ENCODE measurements at places on chromosomes 16 and 17. TPM values are rescaled to one million over a fixed set of nuclear protein-coding genes. Genes with fewer than 3 reads are reported as not detected.

GRCh38 chr16:13999071-13999894 is 71.8 kb upstream of the MRTFB start:
- DNase-seq: no peak

- DNase-seq: no peak
Observed at GRCh38 chr17:35559495-35560210, 966 bp downstream of the SLFN14 start.

- no peak for DNase-seq
Observed at GRCh38 chr17:75783069-75783783, 1.4 kb upstream of the UNK start.

GRCh38 chr17:63041251-63041650 is 75.2 kb downstream of the TANC2 start:
- DNase-seq: no peak

GRCh38 chr17:64565563-64565962 is 58.8 kb downstream of the CEP95 start:
- DNase-seq: no peak

- peak; percentile 97 for DNase-seq
Observed at GRCh38 chr17:75827308-75828075, 16.7 kb downstream of the UNC13D start.

- no peak for DNase-seq
Observed at GRCh38 chr16:14110728-14111251, 39.7 kb downstream of the MRTFB start.

- DNase-seq: peak; percentile 85
Observed at GRCh38 chr17:34998205-34998604, 17.9 kb downstream of the LIG3 start.

Gene ZSCAN10
- total RNA-seq: 212 TPM

- DNase-seq: peak; percentile 83
Observed at GRCh38 chr16:2969545-2970521, 685 bp downstream of the PAQR4 start.

GRCh38 chr16:55592306-55592705 is 25.8 kb downstream of the CAPNS2 start:
- DNase-seq: no peak

DNA sequence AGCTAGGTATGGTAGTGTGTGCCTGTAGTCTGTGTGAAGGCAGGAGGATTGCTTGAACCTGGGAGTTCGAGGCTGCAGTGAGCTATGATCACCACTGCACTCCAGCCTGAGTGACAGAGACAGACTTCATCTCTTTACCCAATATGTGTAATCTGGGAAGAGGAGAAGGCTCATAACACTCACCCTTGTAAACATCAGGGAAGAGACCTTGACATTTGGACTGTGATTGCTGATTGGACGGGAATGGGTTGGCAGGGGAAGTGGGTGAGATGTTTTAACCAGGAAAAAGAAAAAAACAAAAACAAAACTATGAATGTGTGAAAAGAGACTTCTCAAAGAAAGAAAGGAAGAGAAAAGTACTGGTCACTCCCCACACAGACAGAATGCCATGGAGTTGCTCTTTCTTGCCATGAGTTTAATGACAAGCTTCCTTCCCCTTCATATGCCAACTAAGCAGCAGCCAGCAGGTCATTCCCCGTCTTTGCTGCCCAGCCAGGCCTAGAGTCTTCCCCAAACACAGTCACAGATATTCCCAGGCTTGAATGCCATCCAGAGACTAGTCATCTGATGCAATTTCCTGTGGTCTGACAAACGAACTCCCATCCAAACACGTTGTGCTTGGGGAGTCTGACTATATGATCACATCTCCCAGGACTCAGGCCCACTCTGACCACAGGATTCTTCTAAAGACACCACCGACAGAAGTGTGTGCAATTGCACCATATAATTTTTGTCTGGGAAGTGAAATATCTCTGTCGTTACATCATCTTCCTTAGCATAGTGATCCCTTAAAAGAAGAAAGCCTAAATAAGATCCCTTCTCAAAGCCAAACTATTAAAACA is 3.6 kb upstream of the XAF1 start:
- no peak for DNase-seq

Gene SP6
- 0.90 TPM for total RNA-seq

- DNase-seq: no peak
Observed at GRCh38 chr17:75684924-75685323, 17.8 kb downstream of the SAP30BP start.

DNA sequence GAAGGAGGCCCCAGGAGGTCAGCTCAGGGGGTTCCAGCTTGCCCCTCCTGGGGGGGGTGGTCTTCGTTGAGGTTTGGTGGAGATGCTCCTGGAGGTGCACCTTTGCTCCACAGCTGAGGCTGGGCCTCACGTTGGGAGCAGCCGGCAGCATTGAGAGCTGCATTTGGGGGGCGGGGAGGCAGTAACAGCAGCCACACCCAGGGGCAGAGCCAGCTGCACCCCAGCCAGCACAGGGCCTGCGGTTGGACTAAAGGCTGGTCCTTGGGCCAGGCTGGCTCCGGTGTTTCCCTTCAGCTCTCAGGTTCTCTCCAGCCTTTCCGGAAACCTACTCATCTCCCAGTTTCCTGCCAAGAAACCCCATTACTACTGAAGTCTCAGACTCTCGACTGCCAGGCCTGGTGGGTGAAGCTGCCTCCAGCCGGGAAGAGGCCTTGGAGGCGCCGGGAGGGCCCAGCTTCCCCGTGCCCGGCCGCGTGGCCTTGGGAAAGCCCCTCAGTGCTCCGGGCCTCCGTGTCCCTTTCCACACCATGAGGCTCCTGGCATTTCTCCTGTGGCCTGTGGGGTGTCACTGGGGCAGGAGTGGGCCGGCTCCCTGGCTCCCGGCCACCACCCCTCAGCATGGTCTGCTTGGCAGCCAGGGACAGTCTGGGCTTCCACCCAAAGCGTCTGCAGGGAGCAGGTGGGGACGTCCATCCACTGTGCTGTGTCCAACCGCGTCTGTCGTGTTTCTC is 14.0 kb upstream of the BAIAP2 start:
- no peak for DNase-seq

DNA sequence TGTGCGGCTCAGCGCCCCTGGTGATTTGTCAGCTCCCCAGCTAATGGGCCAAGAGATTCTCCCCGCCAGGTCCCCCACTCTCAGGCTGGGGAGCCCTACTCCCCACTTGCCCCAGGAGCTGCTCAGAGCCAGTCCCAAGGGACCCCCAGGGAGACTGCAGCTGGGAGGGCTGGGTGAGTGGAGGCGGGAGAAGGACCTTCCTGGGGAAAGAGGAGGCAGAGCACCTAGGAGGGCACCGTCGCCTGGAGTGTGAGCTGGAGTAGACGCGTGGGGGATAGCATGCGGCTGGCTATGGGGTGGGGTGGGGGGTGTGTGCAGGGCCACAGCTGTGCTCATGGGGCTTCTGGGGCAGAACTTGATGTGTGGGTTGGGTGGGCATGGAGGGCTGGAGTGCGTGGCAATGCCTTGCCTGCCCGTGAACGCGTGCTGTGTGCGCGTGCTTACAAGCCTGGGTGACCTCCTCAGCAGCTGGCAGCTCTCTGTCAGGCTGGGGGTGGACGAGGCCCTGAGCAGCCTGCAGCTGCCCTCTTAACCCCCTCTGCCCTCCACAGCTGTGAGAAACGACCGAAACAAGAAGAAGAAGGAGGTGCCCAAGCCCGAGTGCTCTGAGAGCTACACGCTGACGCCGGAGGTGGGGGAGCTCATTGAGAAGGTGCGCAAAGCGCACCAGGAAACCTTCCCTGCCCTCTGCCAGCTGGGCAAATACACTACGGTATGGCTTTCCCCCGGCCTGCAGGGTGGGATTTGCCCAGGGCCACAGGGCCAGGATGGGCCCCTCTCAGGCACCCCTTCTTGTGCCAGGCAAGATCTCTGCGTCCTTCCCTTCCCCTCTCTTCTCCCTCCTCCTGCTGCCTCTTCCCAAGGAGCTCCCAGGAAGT is 12.9 kb downstream of the GJD3 start:
- DNase-seq: no peak

GRCh38 chr16:893360-893759 is 77.4 kb downstream of the LMF1 start:
- no peak for DNase-seq

- peak; percentile 79 for DNase-seq
Observed at GRCh38 chr17:36602924-36603384, 1.6 kb downstream of the MRM1 start.

- DNase-seq: no peak
Observed at GRCh38 chr16:29984764-29985147, 10.7 kb downstream of the HIRIP3 start.

GRCh38 chr17:29138971-29139691 is 41.1 kb downstream of the MYO18A start:
- DNase-seq: no peak

Gene UTP4
- total RNA-seq: 94.0 TPM

Data from H9 (cell line).